Left ventricle myocardium inferior (tissue), 1 donor: ENCODE measurements at places on chromosomes 7 and 10. TPM values are rescaled to one million over a fixed set of nuclear protein-coding genes. Genes with fewer than 3 reads are reported as not detected.

GRCh38 chr10:127797339-127797738 lies 60.4 kb downstream of the FOXI2 start:
- DNase-seq: no peak

GRCh38 chr7:18798088-18798906 lies 302.7 kb downstream of the HDAC9 start:
- no peak for DNase-seq

- no peak for DNase-seq
Measured at GRCh38 chr7:106239406-106239805, 45.4 kb downstream of the NAMPT start.

GRCh38 chr10:4981722-4982471 lies 18.7 kb downstream of the AKR1C1 start:
- no peak for DNase-seq

Gene UNCX
- not detected for total RNA-seq

Gene FGL2
- total RNA-seq: 10.6 TPM

Gene PAX4
- not detected for total RNA-seq
